Activated CD8-positive, alpha-beta T cell treated with anti-CD3 and anti-CD28 coated beads for 36 hours (primary cell): ENCODE measurements at places on chromosomes 6 and 20. TPM values are rescaled to one million over a fixed set of nuclear protein-coding genes. Genes with fewer than 3 reads are reported as not detected.
A peak's percentile ranks its signal among the peaks of the same experiment; 100 is the strongest.

- peak overlapping the region; percentile 74 for H3K27ac ChIP-seq
- H3K4me3 ChIP-seq, result no peak overlapping the region
- H3K36me3 ChIP-seq, result no peaks in the 10 kb centered on the region
Observed at GRCh38 chr6:149169761-149170511, 147.6 kb upstream of the TAB2 start.

DNA sequence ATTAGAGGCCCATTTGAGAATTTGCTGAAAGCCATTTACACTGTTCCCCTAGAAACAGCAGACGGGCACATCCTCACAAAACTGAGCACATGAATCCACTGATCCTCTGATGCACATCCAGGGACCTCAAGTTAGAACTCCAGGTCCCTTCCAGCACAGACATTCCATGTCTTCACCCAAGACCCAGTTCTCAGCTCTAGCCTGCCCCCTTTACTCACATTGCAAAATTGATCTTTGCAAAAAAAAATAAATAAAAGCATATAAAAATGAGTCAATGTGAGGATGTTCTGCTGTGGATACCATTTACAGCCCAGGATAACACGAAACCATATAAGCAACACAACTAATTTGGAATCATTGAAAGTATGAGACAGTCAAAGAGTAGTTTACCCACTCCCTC, 458.2 kb upstream of the JARID2 start:
- no peak overlapping the region for H3K4me3 ChIP-seq
- no peaks in the 10 kb centered on the region for H3K36me3 ChIP-seq
- no peak for DNase-seq
- peaks cover 2% of the 10 kb centered on the region for H3K27me3 ChIP-seq

- H3K36me3 ChIP-seq, result no peaks in the 10 kb centered on the region
- H3K4me3 ChIP-seq, result no peak overlapping the region
- no peak for DNase-seq
- H3K4me1 ChIP-seq, result no peaks in the 10 kb centered on the region
- H3K27ac ChIP-seq, result no peak overlapping the region
- no peaks in the 10 kb centered on the region for H3K27me3 ChIP-seq
Observed at GRCh38 chr6:45727819-45728449, 287.7 kb downstream of the CLIC5 start.

SASH1 gene
- total RNA-seq, result 0.05 TPM

PRL gene
- total RNA-seq, result 0.60 TPM

GRCh38 chr20:49906101-49906604, 9.2 kb downstream of the SPATA2 start:
- H3K36me3 ChIP-seq, result peaks cover 17% of the 10 kb centered on the region
- no peak overlapping the region for H3K4me3 ChIP-seq
- H3K4me1 ChIP-seq, result no peaks in the 10 kb centered on the region
- H3K27me3 ChIP-seq, result no peaks in the 10 kb centered on the region
- no peak overlapping the region for H3K27ac ChIP-seq

DNA sequence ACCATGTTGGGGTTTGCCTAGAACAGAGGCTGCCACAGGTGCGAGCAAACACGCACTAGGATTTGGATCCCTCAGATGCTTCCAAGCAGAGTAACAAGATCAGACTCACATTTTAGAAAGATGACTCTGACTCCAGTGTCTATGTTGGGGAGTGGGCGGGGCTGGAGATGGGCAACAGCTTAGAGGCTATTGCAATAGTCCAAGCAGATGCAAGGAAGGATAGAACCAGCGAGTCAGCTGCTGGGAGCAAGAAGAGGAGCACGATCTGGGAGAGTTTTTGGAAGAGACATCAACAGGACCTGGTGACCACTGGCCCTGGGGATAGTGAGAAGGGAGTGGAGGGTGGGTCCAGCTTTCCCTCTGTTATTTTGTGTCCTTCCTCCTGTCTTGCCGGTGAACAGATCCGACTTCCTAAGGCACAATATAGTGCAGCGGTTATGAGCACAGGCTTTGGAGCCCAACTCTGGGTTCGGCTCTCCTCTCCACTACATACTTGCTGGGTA, 52.7 kb downstream of the FGD2 start:
- no peaks in the 10 kb centered on the region for H3K27me3 ChIP-seq
- H3K27ac ChIP-seq, result no peak overlapping the region
- peaks cover 7% of the 10 kb centered on the region for H3K4me1 ChIP-seq
- no peaks in the 10 kb centered on the region for H3K36me3 ChIP-seq

GRCh38 chr6:67016921-67017460, 1310.0 kb upstream of the EYS start:
- no peaks in the 10 kb centered on the region for H3K27me3 ChIP-seq
- no peak for DNase-seq
- H3K36me3 ChIP-seq, result no peaks in the 10 kb centered on the region
- H3K4me3 ChIP-seq, result no peak overlapping the region

DNMT3B gene
- total RNA-seq, result 2.9 TPM

METTL24 gene
- total RNA-seq, result not detected

GRCh38 chr6:146856296-146856695, 257.5 kb downstream of the ADGB start:
- H3K27me3 ChIP-seq, result no peaks in the 10 kb centered on the region
- H3K4me1 ChIP-seq, result peaks cover 35% of the 10 kb centered on the region
- H3K27ac ChIP-seq, result peak overlapping the region; percentile 11
- no peaks in the 10 kb centered on the region for H3K36me3 ChIP-seq
- peak; percentile 49 for DNase-seq

MEA1 gene
- 92.3 TPM for total RNA-seq

DNA sequence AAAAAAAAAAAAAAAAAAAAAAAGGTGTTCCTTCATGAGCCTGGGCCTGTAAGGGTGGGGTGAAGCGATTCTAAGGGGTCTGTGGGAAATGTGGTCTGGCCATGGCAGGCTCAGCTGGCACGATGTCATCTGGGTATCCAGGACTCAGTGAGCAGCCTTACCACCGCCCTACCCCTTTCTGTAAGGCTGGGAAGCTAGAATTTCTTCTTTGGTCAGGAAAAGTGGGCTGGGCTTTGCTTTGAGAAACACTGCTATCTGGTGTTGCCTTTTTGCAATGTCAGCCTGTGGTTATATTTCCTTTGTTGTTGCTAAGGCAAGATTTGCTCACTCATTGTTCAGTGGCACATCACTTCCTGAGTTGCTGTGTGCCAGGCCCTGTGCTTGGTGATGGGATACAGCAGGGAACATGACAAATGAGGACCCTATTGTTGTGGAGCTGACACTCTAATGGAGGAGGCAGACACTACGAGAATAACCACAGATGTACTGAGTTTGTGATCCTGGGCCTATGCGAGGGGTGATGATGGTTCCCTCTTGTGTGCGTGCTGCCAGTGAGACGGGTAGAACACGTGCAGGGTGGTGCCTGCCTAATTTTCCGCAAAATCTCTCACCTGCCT, 45.9 kb upstream of the ZNFX1 start:
- H3K4me1 ChIP-seq, result peaks cover 26% of the 10 kb centered on the region
- H3K4me3 ChIP-seq, result no peak overlapping the region
- no peaks in the 10 kb centered on the region for H3K36me3 ChIP-seq
- peaks cover 28% of the 10 kb centered on the region for H3K27me3 ChIP-seq
- H3K27ac ChIP-seq, result peak overlapping the region; percentile 57

ZC2HC1B gene
- total RNA-seq, result not detected

SLC52A3 gene
- not detected for total RNA-seq

TGM3 gene
- not detected for total RNA-seq

GRCh38 chr20:46683939-46684750, 5.1 kb downstream of the TP53RK start:
- peaks cover 62% of the 10 kb centered on the region for H3K4me1 ChIP-seq
- no peak overlapping the region for H3K4me3 ChIP-seq
- H3K27ac ChIP-seq, result no peak overlapping the region
- H3K36me3 ChIP-seq, result peaks cover 27% of the 10 kb centered on the region
- no peaks in the 10 kb centered on the region for H3K27me3 ChIP-seq

DNA sequence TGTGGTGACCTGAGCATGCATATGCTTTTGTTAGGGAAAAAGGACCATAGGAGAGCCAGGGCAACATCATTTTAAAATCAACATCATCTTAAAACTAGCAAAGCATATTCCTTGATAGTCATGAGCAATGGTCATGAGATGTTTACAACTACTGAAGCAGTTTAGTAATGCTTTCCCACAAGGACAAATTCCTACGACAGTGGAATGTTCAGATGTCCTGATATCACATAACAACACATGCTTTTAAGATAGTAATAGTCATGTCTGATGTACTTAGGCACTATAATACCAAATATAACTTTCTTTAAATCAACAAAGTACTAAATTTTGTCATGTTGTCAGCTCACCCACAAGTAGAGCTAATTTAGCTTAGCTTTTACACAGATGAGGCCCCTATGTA, 370.3 kb downstream of the HTR1B start:
- no peak for DNase-seq
- H3K27ac ChIP-seq, result no peak overlapping the region
- no peak overlapping the region for H3K4me3 ChIP-seq
- no peaks in the 10 kb centered on the region for H3K4me1 ChIP-seq

DNA sequence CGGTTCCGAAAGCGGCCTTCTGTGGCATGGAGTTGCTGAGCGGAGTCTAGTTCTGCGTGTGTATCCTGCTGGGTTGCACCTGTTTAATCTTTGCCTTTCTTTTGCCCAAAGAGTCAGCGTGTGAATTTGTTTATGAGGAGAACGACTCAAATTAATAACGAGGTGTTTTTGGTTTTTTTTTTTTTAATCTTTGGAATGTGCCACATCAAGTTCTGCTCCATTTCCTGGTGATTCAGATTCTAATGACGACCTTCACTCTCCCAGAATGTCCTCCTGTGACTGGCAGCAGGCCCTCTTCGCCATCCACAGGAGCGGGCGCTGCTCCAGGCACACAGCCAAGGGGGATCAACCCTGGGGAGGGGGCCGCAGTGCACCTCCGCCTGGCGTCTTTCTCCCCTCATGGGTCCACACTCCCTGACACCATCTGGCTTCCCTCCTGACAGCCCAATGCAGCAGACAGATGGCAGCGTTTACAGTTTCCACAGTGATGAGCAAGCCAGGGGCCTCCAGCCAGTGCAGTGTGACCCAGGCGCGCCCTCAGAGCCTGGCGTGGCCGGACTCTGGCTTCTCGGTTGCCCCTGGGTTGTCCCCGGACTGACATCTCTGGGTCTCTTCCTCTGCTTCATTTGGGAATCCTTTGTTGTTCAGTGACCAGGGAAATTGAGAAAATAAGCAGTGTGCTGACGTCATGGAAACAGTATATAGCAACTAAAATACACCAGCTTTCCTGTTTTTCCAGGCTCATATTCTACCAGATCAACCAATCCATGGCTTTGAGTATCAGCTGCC, 27.5 kb upstream of the AFDN start:
- H3K27ac ChIP-seq, result no peak overlapping the region
- H3K4me3 ChIP-seq, result no peak overlapping the region
- H3K36me3 ChIP-seq, result no peaks in the 10 kb centered on the region
- H3K27me3 ChIP-seq, result peaks cover 38% of the 10 kb centered on the region
- H3K4me1 ChIP-seq, result peaks cover 3% of the 10 kb centered on the region
- no peak for DNase-seq

VSX1 gene
- total RNA-seq, result not detected

DNA sequence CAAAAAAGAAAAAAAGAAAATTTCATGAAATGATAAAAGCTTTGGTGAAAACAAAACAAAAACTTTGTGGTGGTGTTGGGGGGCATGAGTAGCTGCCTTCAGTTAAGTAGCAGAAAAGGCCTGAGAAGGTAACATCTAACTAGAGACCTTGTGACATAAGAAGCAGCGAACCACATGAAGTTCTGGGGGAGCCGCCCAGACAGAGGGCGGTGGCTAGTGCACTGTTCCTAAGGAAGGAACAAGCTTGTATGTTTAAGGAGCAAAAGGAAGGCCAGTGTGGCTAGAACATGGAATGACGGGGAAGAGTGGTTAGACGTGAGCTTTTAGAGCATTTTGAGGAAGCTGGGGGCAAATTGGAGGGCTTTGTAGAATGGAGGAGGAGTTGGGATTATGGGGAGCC, 7.5 kb upstream of the RSPH3 start:
- H3K4me1 ChIP-seq, result peaks cover 20% of the 10 kb centered on the region
- no peak overlapping the region for H3K4me3 ChIP-seq
- no peak for DNase-seq
- no peak overlapping the region for H3K27ac ChIP-seq
- H3K27me3 ChIP-seq, result no peaks in the 10 kb centered on the region

DNA sequence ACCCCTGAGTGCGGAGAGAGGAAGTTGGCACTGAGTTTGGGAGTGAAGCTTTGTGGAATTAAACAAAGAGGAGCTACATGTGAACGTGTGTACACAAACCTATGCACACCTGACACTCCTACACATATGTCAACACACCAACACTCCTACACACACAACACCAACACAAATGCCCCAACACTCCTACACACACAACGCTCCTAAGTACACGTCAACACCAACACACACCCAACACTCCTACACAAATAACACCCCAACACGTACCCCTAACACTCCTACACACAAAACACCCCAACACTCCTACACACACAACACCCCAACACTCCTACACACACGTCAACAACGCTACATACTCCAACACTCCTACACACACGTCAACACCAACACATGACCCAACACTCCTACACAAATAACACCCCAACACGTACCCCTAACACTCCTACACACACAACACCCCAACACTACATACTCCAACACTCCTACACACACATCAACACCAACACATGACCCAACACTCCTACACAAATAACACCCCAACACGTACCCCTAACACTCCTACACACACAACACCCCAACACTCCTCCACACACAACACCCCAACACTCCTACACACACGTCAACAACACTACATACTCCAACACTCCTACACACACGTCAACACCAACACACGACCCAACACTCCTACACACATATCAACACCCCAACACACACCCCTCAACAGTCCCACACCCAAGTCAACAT, 40.1 kb upstream of the ZBP1 start:
- H3K36me3 ChIP-seq, result peaks cover 2% of the 10 kb centered on the region
- no peak for DNase-seq
- H3K27ac ChIP-seq, result peak overlapping the region; percentile 49
- peaks cover 32% of the 10 kb centered on the region for H3K4me1 ChIP-seq

- H3K27ac ChIP-seq, result no peak overlapping the region
- H3K4me1 ChIP-seq, result peaks cover 21% of the 10 kb centered on the region
- H3K36me3 ChIP-seq, result peaks cover 22% of the 10 kb centered on the region
- no peaks in the 10 kb centered on the region for H3K27me3 ChIP-seq
- H3K4me3 ChIP-seq, result no peak overlapping the region
- DNase-seq, result no peak
Observed at GRCh38 chr20:35856866-35857265, 85.1 kb downstream of the PHF20 start.

DNA sequence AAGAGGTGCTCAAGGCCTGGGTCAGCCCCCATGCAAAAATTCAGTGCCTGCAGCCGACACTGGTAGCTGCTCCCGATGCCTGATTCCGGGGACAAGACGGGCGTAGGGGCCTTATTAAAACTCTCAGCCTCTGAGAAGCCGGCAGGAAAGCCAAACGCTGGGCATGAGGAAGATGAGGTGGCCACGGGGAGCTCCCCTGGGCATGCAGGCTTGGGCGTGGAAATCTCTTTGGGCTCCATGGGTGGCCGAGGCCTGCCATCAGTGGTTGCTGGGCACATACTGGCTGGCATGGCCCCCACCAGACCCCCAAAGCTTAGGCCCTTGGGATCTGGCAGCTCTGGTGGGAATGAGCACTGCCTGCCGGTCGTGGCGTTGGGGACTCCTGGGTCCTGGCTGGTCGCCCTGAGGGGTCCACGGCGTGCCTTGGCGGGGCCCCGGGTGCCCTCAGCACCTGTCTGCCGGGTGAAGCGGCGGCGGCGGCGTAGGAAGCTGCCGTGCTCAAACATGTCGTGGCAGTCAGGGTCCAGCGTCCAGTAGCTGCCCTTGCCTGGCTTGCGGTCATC, 586 bp downstream of the FOXS1 start:
- no peak overlapping the region for H3K27ac ChIP-seq
- H3K36me3 ChIP-seq, result no peaks in the 10 kb centered on the region
- H3K27me3 ChIP-seq, result peaks cover 6% of the 10 kb centered on the region
